Sciatic nerve (tissue), 2 donors: ENCODE measurements at places on chromosomes 6 and 20. TPM values are rescaled to one million over a fixed set of nuclear protein-coding genes. Genes with fewer than 3 reads are reported as not detected.

- peak; percentile 69 for DNase-seq
Observed at GRCh38 chr20:25309395-25310267, 61.7 kb downstream of the PYGB start.

DNA sequence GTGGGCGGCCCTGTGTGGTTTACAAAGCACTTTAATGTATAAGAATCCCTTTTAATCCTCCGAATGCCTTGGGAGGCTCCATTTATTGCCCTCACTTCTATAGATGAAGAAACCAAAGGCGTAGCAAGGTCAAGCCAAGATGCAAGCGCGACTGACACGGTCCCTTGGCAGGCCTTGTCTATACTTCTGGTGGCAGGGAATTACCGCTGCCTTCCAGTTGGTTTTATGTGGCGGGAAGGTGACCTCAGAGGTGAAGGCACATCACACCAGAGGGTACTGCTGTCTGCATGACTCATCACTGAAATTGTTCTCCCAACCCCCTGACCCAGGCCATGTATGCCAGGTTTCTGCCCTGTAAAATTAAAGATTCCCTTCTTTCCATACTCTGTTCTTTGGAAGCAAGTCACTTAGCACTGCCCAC, 36.1 kb upstream of the NAA20 start:
- DNase-seq = no peak

DNA sequence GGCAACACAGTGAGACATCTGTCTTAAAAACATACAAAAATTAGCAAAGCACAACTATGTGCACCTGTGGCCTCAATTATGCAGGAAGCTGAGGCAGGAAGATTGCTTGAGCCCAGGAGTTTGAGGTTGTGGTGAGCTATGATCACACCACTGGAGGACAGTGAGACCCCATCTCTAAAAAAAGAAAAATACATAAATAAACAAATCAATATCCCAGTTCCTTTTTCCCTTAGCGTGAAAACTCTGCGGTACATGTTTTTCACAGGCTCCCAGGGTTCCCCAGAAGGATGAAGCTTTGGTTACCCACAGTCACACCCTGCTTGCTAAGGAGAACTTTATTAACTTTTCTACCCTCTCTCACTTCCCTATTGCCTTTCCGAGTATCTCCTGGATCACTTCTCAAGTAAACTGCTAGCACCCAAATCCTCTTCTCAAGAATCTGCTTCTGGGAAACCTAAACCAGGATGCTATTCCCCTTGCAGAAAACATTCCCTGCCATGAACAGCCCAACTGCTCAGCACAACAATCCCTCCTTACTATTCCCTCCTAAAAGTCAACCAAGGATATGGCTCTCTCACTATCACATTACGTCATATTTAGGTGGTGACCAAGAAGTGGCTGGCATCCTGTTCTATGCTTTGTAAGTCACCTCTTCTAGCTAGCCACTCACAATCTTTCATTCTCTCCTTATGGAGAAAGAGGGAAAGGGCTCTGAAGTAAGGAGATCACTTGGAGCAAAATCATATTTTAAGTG, 122.4 kb downstream of the IPCEF1 start:
- no peak for DNase-seq

- DNase-seq = no peak
Observed at GRCh38 chr6:5941188-5941587, 65.5 kb downstream of the NRN1 start.

DNA sequence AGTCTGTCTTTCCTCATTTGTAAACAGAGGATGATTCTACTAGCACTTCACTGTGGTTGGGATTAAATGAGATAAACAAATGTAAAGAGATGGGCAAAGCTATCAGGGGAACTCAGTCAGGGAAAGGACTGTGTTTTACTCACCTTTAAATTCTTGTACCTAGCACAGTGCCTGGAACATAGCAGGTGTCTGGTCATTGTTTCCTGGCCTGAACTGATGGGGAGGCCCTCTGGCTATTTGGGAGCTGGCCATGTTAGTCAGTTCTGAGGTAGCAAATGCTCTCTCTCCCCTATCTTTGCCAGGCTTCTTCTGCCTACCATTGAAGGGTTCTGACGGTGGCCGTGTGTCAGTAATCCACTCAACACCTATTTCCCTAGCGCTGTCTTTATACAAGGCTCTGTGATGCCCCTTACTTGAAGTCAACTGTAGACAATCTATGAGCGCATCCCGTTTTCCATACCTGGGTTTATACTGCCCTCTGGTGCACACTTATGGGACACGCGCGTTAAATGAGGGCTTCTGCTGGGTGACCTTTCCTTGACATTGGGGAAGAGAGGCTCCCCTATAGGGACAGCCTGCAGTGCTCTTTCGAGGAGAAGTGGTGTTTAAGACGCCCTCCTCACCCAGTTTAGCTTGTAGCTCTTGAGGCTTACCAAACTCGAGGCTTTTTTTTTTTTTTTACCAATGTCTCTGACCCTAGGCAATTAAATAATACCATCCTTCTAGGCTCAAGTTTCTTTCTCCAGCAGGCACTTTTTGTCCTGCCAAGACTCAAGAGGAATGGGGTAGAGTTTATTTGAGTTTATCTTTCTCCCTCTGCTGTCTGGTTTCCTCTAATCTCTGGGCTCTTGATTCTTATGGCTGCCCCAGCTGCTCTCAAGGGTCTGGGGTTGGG, 4.0 kb upstream of the SPATS1 start:
- peak; percentile 76 for DNase-seq

- DNase-seq = no peak
Observed at GRCh38 chr6:42933205-42933604, 3.9 kb downstream of the CNPY3 start.

DNA sequence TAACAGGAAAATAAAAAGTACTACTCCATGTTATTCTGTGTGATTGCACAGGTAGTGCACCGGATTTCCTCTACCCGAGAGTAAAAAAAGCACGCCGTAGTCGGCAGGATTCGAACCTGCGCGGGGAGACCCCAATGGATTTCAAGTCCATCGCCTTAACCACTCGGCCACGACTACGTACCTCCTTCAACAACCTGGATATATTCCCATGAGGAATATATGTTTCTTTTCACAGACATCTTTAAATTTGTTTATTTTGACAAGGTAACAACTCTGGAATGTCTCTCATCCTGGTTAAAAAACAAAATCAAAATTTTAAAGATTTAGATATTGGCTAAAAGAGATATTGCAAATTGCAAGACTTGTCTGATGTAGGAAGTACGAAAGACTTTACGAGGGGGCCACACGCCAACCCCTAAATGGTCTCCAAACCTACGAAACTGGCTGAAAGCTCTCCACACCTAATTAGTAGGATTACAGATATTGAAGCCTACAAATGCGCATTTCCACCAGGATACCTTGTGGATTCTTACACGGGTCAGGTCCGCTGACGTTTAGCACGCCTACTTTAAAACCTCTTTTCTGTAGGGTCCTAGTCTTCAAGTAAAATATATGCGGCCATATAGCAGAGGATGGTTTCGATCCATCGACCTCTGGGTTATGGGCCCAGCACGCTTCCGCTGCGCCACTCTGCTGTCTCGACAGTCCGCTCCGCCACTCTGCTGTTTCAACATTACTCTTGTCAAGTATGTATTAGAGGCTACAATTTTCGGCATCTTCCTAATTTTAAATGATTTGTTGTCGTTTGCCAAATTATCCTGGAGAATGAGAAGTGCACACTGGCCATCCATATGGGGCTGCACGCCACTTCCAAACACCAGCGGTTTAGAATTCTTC, 52.2 kb upstream of the BTN3A2 start:
- peak; percentile 90 for DNase-seq

GRCh38 chr6:46288835-46289234, 118.1 kb upstream of the ENPP5 start:
- no peak for DNase-seq

- DNase-seq = no peak
Observed at GRCh38 chr6:134529921-134530320, 212.0 kb upstream of the SGK1 start.

DNA sequence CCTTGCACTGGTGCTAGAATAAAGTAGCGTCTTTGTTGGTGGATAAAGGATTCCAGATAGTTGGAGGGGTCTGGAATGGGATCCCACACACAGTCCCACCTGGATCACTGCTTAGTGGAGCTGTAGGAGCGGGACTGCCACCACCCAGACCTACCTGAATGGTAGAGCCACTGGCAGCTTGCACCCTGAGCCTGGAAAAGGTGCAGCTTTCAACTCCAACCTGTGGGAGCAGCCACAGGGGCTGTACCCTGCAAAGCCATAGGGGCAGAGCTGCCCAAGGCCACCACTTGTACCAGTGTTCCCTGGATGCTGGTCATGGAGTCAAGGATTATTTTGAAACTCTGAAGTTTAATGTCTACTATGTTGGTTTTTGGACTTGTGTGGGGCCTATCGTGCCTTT, 26.9 kb downstream of the VTA1 start:
- DNase-seq = no peak

- no peak for DNase-seq
Observed at GRCh38 chr6:136685540-136686108, 106.7 kb downstream of the MAP3K5 start.

The GHRH gene
- not detected for total RNA-seq

The PNLDC1 gene
- not detected for total RNA-seq

The LINC00237 gene
- not detected for total RNA-seq

The MPIG6B gene
- 0.62 TPM for total RNA-seq

The GSTA3 gene
- total RNA-seq = not detected
